ENCODE measurements at places on chromosomes 7 and 10. TPM values are rescaled to one million over a fixed set of nuclear protein-coding genes. Genes with fewer than 3 reads are reported as not detected.

GRCh38 chr10:131318291-131318690 is 6.8 kb upstream of the TCERG1L start:
- H3K36me3 ChIP-seq = no peaks in the 10 kb centered on the region
- no peak overlapping the region for H3K4me3 ChIP-seq
- no peaks in the 10 kb centered on the region for H3K4me1 ChIP-seq
- DNase-seq = no peak
- no peaks in the 10 kb centered on the region for H3K27me3 ChIP-seq
- H3K27ac ChIP-seq = no peak overlapping the region

DNA sequence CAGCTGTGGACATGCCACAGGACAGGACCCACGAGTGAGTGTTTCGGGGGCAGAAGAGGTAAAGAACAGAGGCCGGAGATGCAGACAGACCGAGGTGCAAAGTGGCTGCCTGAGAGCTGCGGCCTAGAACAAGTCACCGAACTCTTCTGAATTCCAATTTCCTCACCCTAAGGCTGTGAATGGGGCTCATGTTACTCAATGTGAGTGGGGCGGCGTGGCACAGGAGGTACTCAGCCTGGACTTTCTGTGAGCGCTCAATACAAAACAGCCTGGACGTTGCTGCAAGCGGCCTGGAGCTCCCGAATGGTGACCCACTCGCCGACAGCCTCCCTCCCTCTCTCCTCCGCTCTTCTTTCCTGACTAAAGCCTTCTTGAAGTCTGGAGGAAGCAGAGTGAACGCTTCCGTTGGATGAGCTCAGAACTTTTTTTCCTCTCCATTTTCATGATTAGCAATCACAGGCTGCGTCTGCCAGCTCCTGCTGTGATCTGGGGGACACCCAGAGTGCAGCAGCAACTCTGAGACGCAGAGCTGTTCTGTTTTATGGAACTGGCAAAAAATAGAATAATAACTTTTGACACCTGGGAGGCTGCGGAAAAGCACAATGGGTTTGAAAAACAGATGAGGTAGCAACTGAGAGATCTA is 108.5 kb downstream of the PTPRN2 start:
- H3K36me3 ChIP-seq = no peaks in the 10 kb centered on the region
- DNase-seq = no peak
- no peaks in the 10 kb centered on the region for H3K4me1 ChIP-seq
- H3K27ac ChIP-seq = no peak overlapping the region
- no peak overlapping the region for H3K4me3 ChIP-seq

Gene ZNF239
- total RNA-seq = 9.1 TPM

DNA sequence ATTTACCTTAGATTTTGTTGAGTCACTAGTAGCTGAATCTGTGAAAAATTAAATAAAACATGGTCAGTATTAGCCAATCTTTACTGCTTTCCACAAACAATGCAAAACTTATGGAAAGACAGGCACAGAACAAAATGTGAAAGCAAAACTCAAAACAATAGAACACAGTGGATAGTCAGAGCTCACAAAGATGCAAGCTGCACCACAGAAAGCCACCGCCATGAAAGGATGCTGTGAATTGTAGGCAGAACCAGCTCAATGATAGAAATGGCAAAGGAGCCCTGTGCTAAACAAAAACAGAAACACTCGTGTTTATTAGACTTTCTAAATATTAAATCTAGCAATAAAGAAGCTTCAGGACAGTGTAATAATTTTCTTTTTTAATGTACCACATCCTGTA is 134.4 kb downstream of the ARHGAP21 start:
- H3K27me3 ChIP-seq = no peaks in the 10 kb centered on the region
- H3K36me3 ChIP-seq = peaks cover 19% of the 10 kb centered on the region
- no peaks in the 10 kb centered on the region for H3K4me1 ChIP-seq
- DNase-seq = no peak
- H3K27ac ChIP-seq = no peak overlapping the region

Gene C7orf57
- not detected for total RNA-seq

GRCh38 chr10:51235865-51236264 is 161.6 kb downstream of the PRKG1 start:
- DNase-seq = no peak
- H3K4me1 ChIP-seq = no peaks in the 10 kb centered on the region
- H3K4me3 ChIP-seq = no peak overlapping the region

- H3K36me3 ChIP-seq = no peaks in the 10 kb centered on the region
- H3K4me3 ChIP-seq = no peak overlapping the region
- no peak overlapping the region for H3K27ac ChIP-seq
- no peaks in the 10 kb centered on the region for H3K27me3 ChIP-seq
- H3K4me1 ChIP-seq = no peaks in the 10 kb centered on the region
Measured at GRCh38 chr7:25087855-25088254, 37.2 kb downstream of the CYCS start.

GRCh38 chr10:104254493-104255310 is at the start of gene GSTO1:
GSTO1 (plus strand) TSS chr10:104254892; CDS start chr10:104254929, 37 bp downstream.
- H3K4me1 ChIP-seq = no peaks in the 10 kb centered on the region
- H3K4me3 ChIP-seq = peak within 1 kb of the TSS; percentile 69
- H3K27ac ChIP-seq = peak within 1 kb of the TSS; percentile 99
- no peaks in the 10 kb centered on the region for H3K27me3 ChIP-seq
- peak; percentile 74 for DNase-seq

DNA sequence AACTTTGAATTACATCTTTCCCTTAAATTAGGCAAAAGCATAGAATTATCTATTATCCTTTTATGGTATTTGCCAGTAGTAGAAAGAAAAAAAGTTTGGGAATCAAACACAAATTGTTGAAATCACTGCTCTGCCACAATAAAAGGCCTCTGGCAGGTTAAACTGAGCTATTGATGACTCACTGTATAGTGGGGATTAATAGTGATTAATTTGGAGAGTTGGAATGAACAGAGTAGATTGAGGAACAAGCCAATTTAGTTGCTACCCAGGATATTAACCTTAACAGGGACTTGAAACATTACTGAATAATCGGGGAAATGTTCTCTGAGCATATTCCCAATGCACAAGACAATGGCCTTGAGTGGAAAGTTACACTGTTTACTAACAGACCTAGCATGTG is 33.1 kb downstream of the MASTL start:
- H3K27me3 ChIP-seq = no peaks in the 10 kb centered on the region
- no peaks in the 10 kb centered on the region for H3K4me1 ChIP-seq
- DNase-seq = no peak
- no peaks in the 10 kb centered on the region for H3K36me3 ChIP-seq

- DNase-seq = no peak
- H3K27ac ChIP-seq = no peak overlapping the region
- H3K27me3 ChIP-seq = no peaks in the 10 kb centered on the region
- H3K4me3 ChIP-seq = no peak overlapping the region
- no peaks in the 10 kb centered on the region for H3K4me1 ChIP-seq
Measured at GRCh38 chr10:42969147-42969546, 107.7 kb upstream of the RET start.

GRCh38 chr7:100538348-100538653 is 702 bp upstream of the AGFG2 start:
- DNase-seq = no peak
- H3K36me3 ChIP-seq = no peaks in the 10 kb centered on the region
- peak overlapping the region; percentile 22 for H3K4me3 ChIP-seq
- H3K27ac ChIP-seq = peak overlapping the region; percentile 57
- no peaks in the 10 kb centered on the region for H3K27me3 ChIP-seq
